ENCODE measurements at places on chromosomes 11 and 22. TPM values are rescaled to one million over a fixed set of nuclear protein-coding genes. Genes with fewer than 3 reads are reported as not detected.
A peak's percentile ranks its signal among the peaks of the same experiment; 100 is the strongest.

DNA sequence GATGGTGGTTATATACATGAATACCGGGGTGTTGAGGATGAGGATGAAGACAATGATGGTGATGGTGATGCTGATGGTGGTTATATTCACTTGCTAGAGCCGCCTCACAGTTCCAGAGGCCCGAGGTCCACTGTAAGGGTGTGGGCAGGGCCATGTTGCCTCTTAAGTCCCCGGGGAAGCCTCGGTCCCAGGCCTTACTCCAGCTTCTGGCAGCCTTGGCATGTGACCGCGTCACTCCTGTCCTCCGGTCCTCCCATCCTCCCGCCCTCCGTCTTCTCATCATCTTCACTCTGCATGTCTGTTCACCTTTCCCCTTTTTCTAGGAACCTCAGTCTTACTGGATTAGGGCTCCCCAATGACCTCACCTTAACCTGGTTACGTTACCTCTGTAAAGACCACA lies 54.6 kb downstream of the IGLL1 start:
- no peak for DNase-seq

DNA sequence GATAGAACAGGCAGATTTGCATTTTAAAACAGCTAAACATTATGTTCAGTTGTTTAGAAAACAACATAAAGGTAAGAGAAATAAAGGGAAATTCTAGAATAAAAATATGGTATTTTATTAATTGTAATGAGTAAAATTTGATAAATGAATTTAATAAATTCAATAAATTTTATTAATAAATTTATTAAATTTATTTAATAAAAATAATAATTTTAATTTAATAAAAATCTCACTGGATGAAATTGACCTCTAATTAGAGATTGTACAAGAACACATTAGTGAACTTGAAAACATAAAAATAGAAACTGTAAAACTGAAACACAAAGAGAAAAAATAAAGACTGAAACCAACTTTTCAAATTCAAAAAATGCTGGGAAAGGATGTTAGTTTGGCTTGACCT lies 605.7 kb upstream of the LRRC4C start:
- DNase-seq: no peak

GP1BB gene
- not detected for polyA plus RNA-seq

HRAS gene
- polyA plus RNA-seq: 19.5 TPM

GRCh38 chr22:27185760-27186302 lies 528.4 kb downstream of the MIAT start:
- DNase-seq: no peak

GRCh38 chr11:47399860-47400767 lies 8.3 kb upstream of the SLC39A13 start:
- peak; percentile 45 for DNase-seq

DNA sequence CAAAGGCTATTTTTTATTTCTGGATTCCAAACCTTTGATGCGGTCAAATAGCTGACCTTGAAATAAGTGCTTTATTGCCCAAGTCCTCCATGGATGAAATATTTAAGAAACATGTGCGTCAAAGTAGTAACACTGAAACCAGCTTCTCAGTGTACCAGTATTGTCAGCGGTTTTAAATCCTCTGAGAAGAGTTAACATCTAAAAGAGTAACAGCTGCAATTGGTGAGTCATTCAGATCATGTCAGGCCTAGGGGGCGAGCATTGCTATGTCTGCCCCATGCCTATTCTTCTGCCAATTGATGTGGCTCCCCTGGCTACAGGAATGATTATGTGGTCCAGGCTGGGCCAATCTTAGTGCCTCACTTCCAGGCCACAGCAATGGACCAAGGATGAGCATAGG lies 263.3 kb upstream of the SORL1-AS1 start:
- no peak for DNase-seq

DNA sequence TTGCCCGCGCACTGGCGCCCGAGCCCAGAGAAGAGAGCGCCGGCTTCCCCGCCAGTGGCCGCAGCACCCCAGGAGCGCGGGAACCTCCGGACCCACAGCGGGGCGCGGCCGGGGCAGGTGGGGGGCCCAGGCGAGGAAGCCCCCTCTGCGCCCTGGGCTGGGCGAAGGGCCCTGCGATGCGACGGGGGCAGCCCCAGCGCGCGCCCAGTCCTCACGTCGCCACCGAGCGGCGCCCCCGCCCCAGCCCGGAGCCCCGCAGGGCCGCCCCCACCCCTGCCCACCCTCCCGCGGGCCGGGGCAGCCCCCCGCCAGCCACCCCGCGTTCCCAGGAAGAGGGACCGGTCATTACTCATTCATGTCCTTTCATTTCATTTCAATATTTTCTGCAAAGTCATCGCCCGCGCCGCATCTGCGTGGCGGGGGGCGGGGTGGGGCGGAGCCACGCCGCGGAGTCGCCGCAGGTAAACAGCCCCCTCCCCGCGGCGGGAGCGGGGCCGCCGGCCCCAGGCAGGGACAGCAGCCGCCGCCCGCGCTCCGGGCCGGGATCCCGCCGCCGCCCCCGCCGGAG lies 673 bp upstream of the PANX2 start:
- peak; percentile 18 for DNase-seq

PLEKHB1 gene
- polyA plus RNA-seq: 157 TPM

Measured in naive thymus-derived CD4-positive, alpha-beta T cell (primary cell).